ENCODE measurements at places on chromosomes 12 and 14.

DNA sequence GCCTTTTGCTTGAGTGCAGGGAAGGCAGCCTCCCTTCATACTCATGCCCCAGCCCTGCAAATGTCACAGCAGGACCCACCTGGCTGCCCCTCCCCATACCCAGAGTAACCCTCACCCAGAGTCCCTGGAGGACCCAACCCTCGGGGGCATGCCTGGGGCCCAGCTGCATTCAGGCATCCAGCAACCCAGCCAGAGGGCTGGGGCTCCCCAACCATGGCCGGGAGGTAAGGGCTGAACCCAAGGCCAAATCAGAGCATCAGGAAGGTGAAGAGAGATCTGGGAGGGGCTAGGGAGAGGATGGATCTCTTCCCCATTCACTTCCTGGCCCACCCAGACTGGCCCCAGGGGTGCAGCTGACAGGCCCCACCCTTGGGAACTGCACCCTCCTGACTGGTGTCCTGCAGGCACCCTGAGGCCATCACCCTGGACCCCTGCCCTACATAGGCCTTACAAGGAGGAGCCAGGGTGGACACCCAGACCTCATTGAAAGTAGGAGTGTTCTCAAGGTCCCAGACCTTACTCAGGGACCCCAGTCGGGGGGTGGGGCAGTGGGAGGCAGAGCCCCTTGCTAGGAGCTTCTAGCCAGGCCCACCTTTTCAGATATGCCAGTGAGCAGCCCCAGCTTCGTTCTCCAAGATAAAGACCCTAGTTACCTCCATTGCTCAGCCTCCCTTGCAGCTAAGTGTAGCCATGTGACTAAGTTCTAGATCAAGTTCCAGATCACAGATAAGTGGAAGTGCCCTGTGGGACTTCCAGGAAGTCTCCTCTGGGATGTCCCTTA is 849 bp upstream of the PLD4 start:
- DNase-seq, result no peak

GRCh38 chr12:4307593-4308333 is 13.2 kb upstream of the TIGAR start:
- DNase-seq, result peak; percentile 92

- peak; percentile 87 for DNase-seq
Measured at GRCh38 chr12:132904718-132905328, 17.4 kb upstream of the CHFR start.

GRCh38 chr14:58878439-58879139 is 240.8 kb downstream of the DACT1 start:
- peak; percentile 17 for DNase-seq

DNA sequence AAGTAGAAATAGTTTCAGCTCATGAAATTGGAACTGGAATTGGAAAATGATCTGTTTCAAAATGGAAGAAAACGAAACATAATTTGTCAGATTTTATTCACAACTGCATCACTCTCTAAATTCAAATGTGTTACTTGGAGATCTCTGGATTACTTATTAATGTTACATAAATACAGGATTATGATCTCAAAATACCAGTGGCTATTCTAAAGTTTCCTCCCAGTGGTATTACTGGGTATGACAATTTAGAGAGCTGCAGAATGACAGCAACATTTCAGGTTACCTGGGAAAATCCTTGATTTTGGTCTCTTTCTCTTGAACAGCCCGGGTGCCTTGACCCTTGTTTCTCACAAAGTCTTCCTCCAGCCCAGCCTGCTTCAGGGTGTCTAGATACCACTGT is 14.2 kb downstream of the FAM161B start:
- peak; percentile 39 for DNase-seq

DNA sequence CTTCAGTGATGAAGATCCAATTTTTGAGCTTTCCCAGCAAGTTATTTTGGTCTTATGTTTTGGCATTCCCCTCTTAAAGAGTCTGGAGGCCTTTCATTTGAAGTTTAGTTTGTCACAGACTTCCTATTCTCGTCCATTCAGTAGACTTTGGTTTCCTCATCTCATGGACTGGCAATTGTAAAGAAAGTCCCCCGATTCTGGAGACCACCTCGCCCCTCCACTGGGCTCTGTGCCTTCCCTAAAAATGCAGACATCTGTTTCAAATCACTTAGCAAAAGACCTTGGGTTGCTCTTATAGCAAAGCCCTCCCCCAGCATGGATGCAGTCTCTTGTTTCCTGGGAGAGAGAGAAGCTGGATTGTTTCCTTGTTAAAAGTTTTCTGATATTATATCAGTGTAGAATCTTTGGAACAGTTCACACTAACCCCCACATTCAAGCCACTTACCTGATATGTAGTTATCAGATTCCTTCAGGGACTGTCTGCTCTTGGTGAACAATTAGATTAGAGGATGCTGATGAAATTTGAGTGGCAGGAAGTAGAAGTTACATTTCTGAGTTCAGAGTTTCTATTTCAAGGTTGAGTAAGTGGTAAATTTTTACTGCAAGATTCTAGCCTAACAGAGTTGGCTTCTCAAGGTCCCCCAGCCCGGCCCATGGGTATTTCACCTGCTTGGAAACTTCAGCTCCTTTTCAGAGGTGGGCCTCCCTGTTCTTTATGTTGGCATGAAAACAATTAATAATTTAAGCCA is 56.3 kb downstream of the PLXNC1 start:
- DNase-seq, result no peak

DNA sequence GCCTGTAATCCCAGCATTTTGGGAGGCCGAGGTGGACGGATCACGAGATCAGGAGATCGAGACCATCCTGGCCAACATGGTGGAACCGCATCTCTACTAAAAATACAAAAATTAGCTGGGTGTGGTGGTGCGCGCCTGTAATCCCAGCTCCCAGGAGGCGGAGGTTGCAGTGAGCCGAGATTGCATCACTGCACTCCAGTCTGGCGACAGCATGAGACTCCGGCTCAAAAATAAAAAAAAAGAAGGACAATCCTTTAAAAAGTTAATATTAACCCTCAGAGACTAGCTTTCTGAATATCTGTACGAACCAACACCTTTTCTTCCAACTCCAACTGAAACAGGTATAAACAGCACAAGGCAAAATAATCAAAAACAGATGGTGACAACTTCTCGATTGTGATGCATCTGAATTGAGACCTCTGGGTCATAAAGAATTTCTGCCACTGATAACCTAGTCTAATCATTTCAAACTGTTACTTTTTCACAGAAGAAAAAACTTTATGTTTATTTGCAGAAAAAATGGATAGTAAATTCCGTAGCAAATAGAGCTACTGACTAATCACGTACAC is 27.8 kb downstream of the CLIP1 start:
- DNase-seq, result no peak

DNA sequence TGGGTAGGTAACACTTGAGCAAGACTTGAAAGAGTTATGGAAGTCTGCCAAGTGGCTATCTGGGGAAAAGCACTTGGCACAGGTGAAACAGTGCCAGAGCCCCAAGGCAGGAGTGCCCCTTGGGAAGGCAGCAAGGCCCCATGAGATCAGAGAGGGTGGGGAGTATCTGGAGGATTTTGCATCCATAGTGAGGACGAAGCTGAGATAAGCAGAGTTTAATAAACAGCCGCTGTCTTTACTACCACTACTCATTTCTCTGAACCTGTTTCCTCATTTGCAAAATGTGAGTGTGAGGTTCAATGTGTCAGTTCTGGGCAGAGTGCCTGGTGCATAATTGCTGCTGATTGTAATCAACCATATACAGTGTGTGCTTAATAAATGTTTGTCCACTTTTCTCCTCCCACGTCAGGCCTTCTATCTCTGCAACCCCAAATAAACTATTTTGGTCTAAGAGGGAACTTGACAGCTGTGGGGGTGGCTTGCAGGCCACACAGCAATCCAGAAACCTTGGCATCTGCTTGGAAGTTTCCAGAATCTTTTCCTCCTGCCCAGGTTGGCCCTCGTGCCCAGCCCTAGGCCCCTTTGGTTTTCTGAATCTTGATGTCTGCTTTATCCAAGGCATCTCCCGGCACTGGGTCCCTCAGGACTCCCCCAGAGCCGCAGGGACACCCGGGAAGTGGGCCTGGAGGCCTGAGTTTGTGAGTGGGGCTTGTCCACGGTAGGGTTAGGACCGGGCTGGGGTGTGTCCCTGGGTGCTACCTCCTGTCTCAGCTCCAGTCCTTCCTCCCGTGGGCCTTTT is 4.5 kb downstream of the ABCB9 start:
- peak; percentile 8 for DNase-seq

DNA sequence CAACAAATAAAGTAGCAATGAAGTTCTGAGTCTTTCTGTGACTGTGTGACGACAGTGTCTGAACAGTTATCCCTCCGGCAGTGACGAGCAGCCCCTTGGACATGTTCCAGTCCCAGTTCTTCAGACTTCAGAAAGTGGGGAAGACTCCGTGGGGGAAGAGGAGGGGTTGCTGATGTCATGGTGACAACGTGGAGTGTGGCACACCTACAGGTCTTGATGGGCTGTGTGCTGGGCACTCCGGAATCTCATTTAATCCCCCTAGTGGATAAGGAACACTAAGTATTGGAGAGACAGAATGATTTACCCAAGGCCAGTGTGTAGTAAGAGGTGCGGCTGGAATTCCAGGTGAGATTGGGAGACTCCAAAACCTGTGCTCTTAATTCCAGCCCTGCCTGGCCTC is 280.2 kb downstream of the CACNA1C start:
- DNase-seq, result no peak

DNA sequence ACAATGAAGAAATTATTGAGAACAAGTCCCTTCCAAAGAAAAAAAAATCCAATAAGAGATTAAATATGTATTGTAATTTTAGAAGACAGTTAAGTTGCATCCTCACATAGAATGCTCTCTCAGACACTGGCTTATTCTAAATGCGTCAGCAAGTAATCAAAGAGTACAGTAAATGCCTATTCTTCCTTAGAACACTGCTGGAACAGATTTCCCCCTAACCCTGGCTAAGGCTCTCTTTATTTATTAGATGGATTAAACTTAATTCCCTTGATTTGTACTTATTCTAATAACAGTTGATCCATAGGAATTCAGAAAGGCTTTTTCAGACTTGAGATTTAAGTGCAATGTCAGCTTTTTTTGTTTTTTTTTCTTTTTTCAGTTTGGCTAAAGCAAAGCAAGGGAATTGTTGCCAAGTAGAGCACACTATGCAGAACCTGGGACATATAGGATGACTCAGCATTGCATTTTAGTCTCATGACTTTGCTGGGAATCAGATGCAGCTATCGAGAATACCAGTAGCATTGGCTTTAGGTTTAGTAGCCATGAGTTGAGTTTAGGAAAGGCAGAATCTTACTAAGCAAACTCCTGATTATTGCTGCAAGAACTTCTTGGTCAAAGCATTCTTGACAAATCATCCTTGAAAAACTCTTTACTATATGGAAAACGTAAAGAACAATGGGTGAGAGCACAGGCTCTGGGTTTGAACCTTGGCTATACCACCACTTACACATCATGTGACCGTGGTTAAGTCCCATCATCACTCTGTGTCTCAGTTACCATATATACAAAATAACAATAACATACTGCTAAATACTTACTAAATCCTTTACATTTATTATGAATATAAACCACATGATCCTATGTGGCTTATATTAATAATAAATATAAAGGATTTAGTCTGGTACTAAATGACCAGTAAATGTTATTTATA is 26.7 kb downstream of the MED21 start:
- peak; percentile 23 for DNase-seq

GRCh38 chr14:55057919-55058318 is 6.5 kb downstream of the MAPK1IP1L start:
- DNase-seq, result no peak
